ENCODE measurements at places on chromosomes 6 and 20.
A peak's percentile ranks its signal among the peaks of the same experiment; 100 is the strongest.

DNA sequence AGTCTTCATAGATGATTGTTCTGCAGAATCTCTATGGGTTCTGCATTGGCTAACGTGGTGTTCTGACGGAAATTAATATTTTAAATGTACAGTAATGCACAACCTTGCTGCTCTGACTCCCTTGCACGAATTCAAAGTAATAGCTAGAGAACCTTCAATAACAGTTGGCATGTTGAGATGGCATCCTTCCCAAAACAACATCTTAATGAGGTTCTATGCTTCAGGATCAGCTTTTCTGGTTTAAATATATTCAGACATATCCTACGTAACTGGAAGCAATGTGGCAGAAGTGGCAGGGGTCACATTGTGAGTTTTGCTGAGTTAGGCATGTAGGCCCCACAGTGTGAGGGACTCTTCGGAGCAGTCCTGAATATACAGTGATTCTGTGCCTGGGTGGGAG lies 25.7 kb downstream of the DSE start:
- DNase-seq = no peak

DNA sequence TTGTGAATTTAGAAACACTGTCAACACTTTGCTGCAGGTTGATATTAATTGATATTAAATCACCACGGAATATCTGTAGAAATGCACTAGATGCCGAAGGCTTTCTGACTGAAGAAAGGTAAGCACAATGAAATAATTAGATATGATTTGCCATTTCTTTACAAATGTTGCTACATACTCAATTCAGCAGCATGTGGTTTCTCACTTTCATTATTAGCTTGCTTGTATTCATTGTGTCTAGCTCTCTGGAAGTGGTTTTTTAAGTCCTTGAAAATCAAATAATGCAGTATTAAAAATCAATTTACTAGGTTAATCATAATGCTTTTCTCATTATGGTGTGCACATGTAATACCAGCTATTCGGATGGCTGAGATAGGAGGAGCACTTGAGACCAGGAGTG lies 231.3 kb upstream of the MARCKS start:
- DNase-seq = no peak

GRCh38 chr6:44892579-44892978 lies 435.6 kb upstream of the RUNX2 start:
- DNase-seq = no peak

DNA sequence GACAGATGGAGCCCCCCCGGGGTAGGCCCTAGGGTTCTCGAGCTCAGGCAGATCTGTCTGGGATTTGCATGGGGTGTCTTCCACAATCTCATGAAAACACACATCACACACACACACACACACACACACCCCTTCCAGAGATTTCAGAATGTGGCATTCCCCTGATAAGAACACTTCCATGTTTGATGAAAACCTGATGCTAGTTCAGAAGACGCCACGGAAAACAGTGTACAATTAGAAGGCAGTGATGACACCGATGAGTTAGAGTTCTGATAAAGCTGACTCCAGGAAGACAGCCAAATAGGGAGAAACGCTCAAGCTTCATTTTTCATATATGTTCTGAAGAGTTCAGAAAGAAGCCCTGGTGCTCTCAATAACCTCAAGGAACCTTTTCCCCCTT lies 438.7 kb upstream of the JARID2 start:
- no peak for DNase-seq

GRCh38 chr6:130834482-130835251 lies 7.5 kb downstream of the SMLR1 start:
- DNase-seq = no peak

GRCh38 chr20:48739395-48740291 lies 88.2 kb downstream of the PREX1 start:
- no peak for DNase-seq

GRCh38 chr20:53672484-53673129 lies 79.0 kb upstream of the ZNF217 start:
- no peak for DNase-seq

DNA sequence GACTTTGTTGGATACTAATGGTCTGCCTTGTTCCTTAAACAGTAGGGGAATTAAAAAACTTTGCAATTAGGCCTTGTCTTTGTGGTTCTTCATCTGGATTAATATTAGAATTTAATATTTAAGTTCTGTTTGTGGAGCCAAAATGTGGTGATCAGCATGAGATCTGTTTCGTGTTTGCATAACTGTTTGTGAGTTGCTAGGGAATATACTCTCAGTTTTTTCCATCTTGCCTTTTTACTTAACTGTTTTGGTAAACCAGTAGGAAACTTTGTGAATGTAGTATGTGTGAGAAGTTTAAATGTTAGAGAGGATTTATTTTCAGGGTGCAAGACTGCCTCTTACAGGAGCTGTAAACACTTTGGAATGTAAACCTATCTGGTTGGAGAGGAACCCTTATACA lies 35.6 kb downstream of the LRRC1 start:
- no peak for DNase-seq

DNA sequence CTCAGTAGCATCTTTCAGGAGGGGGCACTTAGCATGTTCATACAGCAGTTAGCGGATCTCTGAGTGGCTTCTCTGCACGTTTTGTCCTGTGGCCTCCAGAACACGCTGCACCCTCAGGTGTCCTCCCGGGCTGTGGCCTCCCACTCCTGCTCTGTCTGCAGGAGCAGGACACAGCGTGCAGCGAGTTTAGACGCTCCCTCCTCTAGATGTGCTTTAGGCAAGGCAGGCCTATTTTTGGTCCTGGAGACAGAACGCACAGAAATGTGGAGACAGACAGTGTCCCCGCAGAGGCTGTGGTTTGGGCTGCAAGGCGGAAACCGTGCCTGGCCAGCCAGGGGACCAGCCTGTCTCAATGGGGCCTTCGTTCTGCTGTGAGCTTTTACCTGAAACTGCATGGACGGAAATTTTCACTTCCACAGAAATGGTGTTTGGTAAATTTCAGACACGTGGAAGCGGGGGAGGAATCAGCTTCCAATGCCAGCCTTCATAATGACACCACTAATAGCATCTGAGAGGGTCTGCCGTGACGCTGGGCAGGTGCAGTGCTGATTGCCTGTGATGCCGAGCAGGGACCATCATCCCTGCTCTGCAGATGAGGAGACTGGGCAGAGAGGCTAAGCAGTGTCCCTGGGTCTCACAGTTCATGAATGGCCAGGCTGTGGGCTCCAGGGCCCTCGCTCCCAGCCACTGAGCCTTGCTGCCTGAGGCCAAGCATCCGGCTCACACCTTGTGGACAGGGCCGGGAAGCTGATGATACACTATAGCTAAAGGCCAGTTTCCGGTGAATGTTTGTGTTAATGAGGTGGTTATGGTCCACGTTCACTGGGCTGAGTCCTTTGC lies 120.9 kb downstream of the SYCP2 start:
- DNase-seq = no peak

- no peak for DNase-seq
Measured at GRCh38 chr6:129016844-129017243, 133.9 kb downstream of the LAMA2 start.

GRCh38 chr6:46203391-46204177 lies 32.8 kb upstream of the ENPP5 start:
- DNase-seq = no peak

DNA sequence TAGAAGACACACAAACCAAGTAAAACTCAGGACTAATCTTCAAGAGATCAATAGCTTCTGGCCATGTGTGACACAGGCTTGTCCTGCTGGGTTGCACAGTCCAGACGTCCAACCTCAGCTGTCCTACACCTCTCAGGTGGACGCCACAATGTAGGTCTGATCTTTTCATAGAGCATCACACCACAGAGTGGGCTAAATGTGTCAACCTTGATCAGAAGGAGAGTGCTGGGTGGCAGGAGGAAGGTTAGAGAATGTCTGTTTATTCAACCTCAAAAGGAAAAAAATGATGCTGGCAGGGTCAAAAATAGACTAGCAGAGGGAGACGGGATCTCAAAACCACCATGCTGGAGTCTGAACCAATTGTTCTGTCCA lies 41.7 kb downstream of the GFOD1 start:
- no peak for DNase-seq

- no peak for DNase-seq
Measured at GRCh38 chr20:59774204-59774641, 159.2 kb downstream of the SYCP2 start.

DNA sequence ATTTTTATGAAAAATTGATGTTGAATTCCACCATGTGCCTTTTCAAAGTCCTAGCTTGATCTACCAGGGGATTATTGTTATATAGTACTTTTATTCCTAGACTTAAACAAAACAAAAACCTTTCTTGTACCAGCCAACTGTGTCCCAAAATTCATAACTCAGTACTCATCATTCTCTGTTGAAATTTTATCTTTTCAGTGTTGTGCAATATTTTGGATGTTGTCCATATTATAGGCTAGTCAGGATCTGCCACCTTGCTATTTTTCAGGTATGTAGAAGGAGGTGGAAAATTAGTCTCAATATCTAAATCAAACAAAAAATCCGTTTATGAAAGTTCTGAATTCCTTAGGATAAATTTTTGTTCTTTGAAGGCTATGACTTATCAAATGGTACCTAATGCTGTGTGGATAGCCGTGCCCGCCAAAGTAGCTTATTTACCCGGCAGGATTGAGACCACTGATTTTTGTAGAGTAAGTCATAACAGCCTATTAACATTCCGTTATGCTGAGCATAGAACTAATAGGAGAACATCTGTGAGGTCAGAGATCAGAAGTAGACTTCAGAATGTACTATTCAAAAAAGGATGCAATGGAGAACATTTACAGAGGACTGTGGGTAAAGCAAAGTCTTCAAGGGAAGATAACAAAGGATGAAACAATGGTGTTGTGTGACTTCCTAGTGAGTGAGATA lies 304.7 kb downstream of the SOX4 start:
- no peak for DNase-seq

GRCh38 chr20:47320990-47321805 lies 35.3 kb downstream of the ZMYND8 start:
- no peak for DNase-seq

- no peak for DNase-seq
Measured at GRCh38 chr20:35011589-35012226, 56.0 kb downstream of the MYH7B start.

GRCh38 chr6:83878902-83879644 lies 19.6 kb downstream of the CYB5R4 start:
- no peak for DNase-seq

GRCh38 chr20:15923030-15923776 lies 650.0 kb downstream of the KIF16B start:
- DNase-seq = no peak

GRCh38 chr20:9837634-9838033 lies 1.2 kb downstream of the PAK5 start:
- DNase-seq = no peak

- no peak for DNase-seq
Measured at GRCh38 chr20:45779011-45779915, 12.4 kb downstream of the WFDC3 start.

DNA sequence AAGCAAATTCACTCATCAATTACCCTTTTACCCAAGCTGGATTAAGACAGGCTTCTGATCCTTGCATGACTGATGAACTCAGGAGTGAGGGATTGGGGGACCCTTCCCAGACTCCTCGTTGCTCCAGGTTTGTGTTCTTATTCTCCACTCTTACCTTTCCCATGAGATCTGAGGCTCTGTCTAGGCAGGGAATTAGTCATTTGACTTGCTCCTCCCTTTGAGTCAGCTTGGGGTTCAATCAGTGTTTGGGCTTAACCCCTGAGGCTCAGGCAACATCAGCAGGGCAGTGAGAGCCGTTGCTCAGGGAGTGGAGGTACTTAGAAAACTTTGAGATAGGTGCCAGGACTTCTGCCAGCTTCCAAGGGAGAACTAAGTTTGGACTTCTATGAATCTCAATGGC lies 20.7 kb upstream of the TOX2 start:
- DNase-seq = no peak

DNA sequence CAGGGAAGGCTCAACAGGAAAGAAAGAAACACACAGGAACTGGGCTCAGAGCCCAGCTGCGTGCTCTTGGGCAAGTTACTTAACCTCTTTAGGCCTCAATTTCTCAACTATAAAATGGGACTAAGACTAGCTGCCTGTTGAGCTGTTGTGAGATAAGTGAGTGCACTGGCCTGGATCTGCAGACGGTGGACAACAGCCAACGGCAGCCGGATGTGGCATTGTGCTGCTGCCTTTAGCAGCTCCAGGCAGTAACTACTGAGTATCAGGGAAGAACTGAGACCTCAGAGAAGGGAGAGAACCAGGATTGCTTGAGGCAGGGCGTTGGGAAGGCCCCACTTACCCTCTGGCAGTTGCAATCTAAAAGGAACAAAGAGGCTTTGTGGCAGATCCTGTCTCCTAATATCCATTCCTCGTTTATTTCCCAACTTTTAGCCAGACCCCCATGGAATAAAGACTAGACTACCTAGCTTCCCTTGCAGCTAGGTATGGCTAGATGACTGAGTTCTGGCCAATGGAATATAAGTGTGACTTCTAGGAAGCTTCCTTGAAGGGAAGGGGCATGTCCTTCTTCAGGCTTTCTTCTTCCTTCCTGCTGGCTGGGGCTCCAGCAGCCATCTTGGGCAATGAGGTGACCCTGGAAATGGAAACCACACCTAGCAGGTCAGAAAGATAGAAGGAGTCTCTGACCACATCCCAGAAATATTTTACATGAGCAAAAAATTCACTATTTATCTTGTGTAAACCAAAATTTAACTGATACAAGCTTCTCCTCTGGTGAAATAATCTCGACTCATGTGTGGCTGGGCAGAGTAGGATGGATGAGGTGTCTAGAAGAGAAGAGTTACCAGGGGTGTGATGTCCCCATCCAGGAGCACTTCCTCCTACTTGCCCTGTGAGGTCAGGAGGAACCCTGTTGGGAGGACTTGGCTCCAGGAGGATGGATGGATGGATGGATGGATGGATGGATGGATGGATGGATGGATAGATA lies 67.6 kb downstream of the MRPL14 start:
- DNase-seq = no peak

GRCh38 chr20:63567386-63568169 lies 6.5 kb downstream of the HELZ2 start:
- peak; percentile 41 for DNase-seq

DNA sequence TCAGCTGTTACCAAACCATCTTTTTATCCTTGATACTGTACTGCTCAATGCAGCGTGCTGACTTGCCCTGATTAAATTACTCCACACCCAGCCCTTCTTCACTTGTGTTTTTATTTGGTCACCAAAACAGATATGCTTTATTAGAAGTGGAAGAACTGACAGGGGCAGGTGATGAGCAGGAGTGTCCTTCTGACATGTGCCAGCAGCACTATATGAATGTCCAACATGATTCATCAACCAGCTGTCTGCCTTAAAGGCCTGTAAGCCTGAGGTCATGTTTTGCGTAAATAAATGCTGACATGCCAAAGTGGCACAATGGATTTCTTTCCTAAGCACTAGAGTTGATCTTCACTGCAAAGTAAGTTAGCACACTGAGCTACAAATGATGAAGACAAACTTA lies 15.4 kb downstream of the POPDC3 start:
- no peak for DNase-seq

- no peak for DNase-seq
Measured at GRCh38 chr20:3590164-3590563, 73.0 kb downstream of the GFRA4 start.

DNA sequence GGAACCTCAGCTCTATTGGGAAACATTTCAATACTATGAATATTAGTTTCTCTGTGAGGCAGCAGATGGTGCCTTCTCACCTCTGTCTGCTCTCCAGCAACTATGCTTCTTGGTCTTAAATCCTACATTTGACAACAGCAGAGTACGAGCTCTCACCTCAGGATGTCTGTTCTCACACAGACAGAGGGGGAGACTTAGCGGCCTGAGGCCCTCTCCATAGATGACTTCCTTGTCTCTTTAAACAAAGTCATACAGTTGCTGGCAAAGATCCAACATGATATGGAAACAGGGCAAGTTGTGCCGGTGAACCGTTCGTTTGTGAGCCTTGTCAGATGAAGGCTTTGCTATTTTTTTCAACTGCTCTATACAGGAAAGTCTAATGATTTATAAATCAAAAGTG lies 43.7 kb upstream of the GABRR1 start:
- DNase-seq = no peak
